ENCODE measurements at places on chromosomes 6 and 20. TPM values are rescaled to one million over a fixed set of nuclear protein-coding genes. Genes with fewer than 3 reads are reported as not detected.

Gene GINM1
- total RNA-seq, result 28.7 TPM

GRCh38 chr6:122770835-122771601 is 8.5 kb upstream of the FABP7 start:
- H3K4me1 ChIP-seq, result no peaks in the 10 kb centered on the region
- H3K36me3 ChIP-seq, result no peaks in the 10 kb centered on the region
- H3K27me3 ChIP-seq, result no peaks in the 10 kb centered on the region
- no peak overlapping the region for H3K27ac ChIP-seq
- DNase-seq, result no peak

Gene BEND3
- 8.1 TPM for total RNA-seq

DNA sequence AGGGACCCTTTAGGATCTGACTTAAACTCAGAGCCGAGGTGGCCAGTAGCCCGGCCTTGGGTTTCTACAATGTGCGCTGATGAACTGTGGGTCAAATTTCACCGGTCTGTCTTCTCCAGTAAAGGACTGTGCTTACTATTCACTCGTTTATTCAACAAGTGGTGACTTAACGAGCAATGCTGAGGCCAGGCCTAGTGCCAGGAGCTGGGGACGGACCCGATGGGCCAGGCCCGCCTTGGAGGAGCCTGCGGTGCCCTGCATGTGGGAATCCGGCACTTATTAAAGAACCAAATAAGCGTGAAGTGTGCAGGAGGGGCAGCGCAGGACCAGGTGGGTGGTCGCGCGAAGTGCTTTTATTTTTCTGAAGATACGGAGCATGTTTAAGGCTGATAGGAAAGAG is 24.0 kb downstream of the CTCFL start:
- no peak for DNase-seq
- H3K4me1 ChIP-seq, result peaks cover 21% of the 10 kb centered on the region
- H3K4me3 ChIP-seq, result no peak overlapping the region
- H3K27ac ChIP-seq, result no peak overlapping the region
- no peaks in the 10 kb centered on the region for H3K36me3 ChIP-seq

Gene OOEP
- total RNA-seq, result not detected

GRCh38 chr6:135257631-135258405 is 76.7 kb downstream of the MYB start:
- no peaks in the 10 kb centered on the region for H3K36me3 ChIP-seq
- no peak overlapping the region for H3K27ac ChIP-seq
- H3K4me1 ChIP-seq, result no peaks in the 10 kb centered on the region
- no peak overlapping the region for H3K4me3 ChIP-seq
- DNase-seq, result no peak

Gene ZNF165
- 2.5 TPM for total RNA-seq

GRCh38 chr6:25035174-25035511 is 99.4 kb upstream of the RIPOR2 start:
- no peak for DNase-seq
- H3K27me3 ChIP-seq, result no peaks in the 10 kb centered on the region
- peak overlapping the region; percentile 80 for H3K27ac ChIP-seq

DNA sequence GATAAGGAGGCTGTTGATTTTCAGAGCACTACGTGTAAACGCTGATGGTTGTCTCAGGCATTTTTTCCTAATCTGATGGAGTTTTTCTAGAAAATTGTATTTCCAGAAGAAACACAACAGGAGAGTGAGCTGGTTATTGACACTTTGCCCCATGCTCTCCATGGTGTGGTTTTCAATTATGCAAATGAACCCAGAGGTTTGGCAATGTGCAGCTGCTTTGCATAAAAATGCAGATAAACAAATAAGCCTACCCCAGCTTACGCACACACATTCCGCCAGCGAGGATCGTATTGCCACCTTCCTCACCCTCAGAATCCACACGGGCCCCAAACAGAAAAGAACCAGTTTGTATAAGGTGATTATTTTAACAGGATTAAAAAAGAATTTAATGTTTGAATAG is 45.1 kb upstream of the FRMD1 start:
- H3K27ac ChIP-seq, result no peak overlapping the region
- H3K36me3 ChIP-seq, result no peaks in the 10 kb centered on the region
- no peaks in the 10 kb centered on the region for H3K4me1 ChIP-seq
- no peak overlapping the region for H3K4me3 ChIP-seq
- DNase-seq, result no peak

- peaks cover 45% of the 10 kb centered on the region for H3K4me1 ChIP-seq
- no peak for DNase-seq
- no peaks in the 10 kb centered on the region for H3K36me3 ChIP-seq
- peak overlapping the region; percentile 9 for H3K27ac ChIP-seq
- no peaks in the 10 kb centered on the region for H3K27me3 ChIP-seq
Measured at GRCh38 chr20:43954704-43955061, 40.0 kb downstream of the TOX2 start.

Gene TMEM200A
- total RNA-seq, result 9.0 TPM

DNA sequence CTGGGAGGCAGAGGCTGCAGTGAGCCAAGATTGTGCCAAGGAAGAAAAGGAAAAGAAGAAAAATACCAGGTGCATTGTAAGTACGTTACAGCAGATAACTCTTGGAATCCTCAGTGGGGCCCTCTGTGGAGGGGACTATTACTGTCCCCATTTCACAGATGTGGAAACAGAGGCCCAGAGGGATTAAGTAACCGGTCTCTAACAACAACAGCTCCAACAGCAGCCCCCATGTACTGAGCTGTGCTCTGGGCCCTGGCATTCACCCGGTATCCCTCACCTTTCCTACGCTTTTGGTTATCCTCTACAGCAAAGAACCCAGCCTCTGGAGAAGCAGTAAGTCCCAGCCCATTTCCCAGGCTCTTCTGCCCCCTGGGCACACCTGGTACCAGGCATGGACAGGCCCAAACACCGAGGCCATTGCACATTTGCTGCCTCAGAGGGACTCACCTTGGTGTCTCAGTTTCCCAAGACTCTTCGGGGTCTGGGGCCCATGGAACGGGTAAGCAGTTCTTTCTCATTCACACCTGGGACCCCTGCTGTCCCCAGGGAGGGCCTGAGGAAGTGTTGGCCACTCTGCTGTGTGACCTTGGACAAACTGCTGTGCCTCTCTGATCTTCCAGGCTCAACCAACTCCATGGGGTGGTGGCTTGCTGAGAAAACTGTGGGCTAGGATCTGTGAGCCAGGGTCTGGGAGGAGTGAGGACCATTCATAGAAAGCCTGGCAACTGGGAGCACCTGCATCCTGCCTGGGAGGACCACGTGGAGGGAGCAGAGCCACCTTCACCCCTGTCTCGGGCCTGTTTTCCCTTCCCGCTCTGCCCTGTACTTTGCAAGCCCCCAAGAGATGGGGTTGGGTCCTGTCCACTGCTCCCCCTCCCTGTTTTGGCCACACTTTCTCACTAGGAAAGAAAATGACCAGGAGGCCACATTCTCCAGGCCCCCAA is 59.9 kb downstream of the SNAI1 start:
- H3K27ac ChIP-seq, result no peak overlapping the region
- H3K4me3 ChIP-seq, result no peak overlapping the region
- peaks cover 10% of the 10 kb centered on the region for H3K4me1 ChIP-seq
- no peaks in the 10 kb centered on the region for H3K36me3 ChIP-seq
- DNase-seq, result no peak

GRCh38 chr6:5582762-5583161 is 321.4 kb downstream of the FARS2 start:
- H3K27me3 ChIP-seq, result no peaks in the 10 kb centered on the region
- H3K36me3 ChIP-seq, result no peaks in the 10 kb centered on the region
- no peak overlapping the region for H3K27ac ChIP-seq
- no peak for DNase-seq
- no peaks in the 10 kb centered on the region for H3K4me1 ChIP-seq

GRCh38 chr6:13914351-13914750 is 10.4 kb upstream of the RNF182 start:
- DNase-seq, result no peak
- H3K4me1 ChIP-seq, result no peaks in the 10 kb centered on the region
- no peak overlapping the region for H3K27ac ChIP-seq
- no peaks in the 10 kb centered on the region for H3K27me3 ChIP-seq
- no peak overlapping the region for H3K4me3 ChIP-seq

DNA sequence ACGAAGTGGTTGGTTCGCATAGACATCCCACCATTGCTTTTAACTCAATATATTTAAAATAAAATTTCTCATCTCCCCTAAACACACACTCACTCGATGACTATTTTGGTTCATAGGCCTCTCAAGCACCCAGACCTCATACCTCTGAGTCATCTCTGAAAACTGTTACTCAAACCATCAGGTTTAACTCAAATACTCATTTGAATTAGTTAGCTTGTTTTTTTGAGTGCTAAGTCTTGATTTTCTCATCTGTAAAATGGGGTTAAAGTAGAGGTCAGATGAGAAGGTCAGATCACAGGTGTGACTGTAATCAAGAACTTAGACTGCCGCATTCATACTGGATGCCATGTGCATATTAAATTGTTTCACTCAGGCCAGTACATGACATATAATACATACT is 243.9 kb upstream of the TENT5A start:
- H3K4me3 ChIP-seq, result no peak overlapping the region
- no peaks in the 10 kb centered on the region for H3K27me3 ChIP-seq
- no peaks in the 10 kb centered on the region for H3K36me3 ChIP-seq
- no peak for DNase-seq
- peaks cover 5% of the 10 kb centered on the region for H3K4me1 ChIP-seq
- H3K27ac ChIP-seq, result no peak overlapping the region

DNA sequence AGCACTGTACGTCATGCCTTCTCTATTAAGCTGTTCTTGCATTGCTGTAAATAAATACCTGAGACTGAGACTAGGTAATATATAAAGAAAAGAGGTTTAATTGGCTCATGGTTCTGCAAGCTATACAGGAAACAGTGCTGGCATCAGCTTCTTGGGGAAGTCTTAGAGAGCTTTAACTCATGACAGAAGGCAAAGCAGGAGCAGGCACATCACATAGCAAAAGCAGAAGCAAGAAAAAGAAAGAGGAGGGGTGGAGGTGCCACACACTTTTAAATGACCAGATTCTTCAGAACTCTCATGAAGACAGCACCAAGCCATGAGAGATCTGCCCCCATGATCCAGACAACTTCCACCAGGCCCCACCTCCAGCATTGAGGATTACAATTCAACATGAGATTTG is 30.1 kb downstream of the CYB5R4 start:
- H3K4me3 ChIP-seq, result no peak overlapping the region
- no peaks in the 10 kb centered on the region for H3K27me3 ChIP-seq
- DNase-seq, result no peak
- H3K36me3 ChIP-seq, result no peaks in the 10 kb centered on the region
- no peaks in the 10 kb centered on the region for H3K4me1 ChIP-seq

- no peaks in the 10 kb centered on the region for H3K27me3 ChIP-seq
- no peak overlapping the region for H3K4me3 ChIP-seq
- H3K27ac ChIP-seq, result no peak overlapping the region
Measured at GRCh38 chr20:57922706-57923105, 212.9 kb upstream of the PMEPA1 start.

Gene IL17F
- not detected for total RNA-seq

Gene LZTS3
- 0.44 TPM for total RNA-seq

Gene UNC5CL
- 0.74 TPM for total RNA-seq

- DNase-seq, result peak; percentile 20
- H3K4me1 ChIP-seq, result no peaks in the 10 kb centered on the region
- H3K27ac ChIP-seq, result peak within 1 kb of the TSS; percentile 95
- H3K36me3 ChIP-seq, result no peaks in the 10 kb centered on the region
- no peaks in the 10 kb centered on the region for H3K27me3 ChIP-seq
Measured at GRCh38 chr6:24719125-24719971, at the start of gene C6orf62. C6orf62 (minus strand) TSS chr6:24719154; CDS start chr6:24718668, 486 bp downstream.

DNA sequence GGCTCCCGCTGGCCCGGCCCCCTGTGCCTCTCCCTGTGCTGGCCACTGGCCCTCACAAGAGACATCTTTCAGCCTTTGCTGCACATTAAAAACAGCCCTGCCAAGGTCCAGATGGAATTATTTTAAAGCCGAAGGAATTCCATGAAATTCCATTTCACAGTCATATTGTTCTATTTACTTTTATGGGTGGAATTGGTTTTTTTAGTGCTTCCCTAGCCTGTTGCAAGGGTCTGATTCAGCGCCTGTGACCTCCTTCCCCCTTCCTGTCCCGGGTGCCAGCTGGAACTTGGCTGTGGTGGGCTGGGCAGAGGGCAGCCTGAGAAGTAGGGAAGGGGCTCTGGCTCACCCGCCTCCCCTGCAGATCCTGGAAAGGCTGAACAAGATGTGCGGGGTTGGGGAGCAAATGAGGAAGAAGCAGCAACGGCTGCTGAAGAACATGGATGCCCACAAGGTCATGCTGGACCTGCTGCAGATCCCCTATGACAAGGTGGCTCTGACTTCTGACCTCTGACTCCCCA is 34.3 kb downstream of the UQCC2 start:
- DNase-seq, result no peak
- no peaks in the 10 kb centered on the region for H3K27me3 ChIP-seq
- no peaks in the 10 kb centered on the region for H3K4me1 ChIP-seq
- H3K4me3 ChIP-seq, result no peak overlapping the region

- no peaks in the 10 kb centered on the region for H3K27me3 ChIP-seq
- no peak for DNase-seq
- H3K36me3 ChIP-seq, result no peaks in the 10 kb centered on the region
Measured at GRCh38 chr6:64817525-64817924, 889.5 kb downstream of the EYS start.

Gene BFSP1
- total RNA-seq, result 0.13 TPM

- no peaks in the 10 kb centered on the region for H3K4me1 ChIP-seq
- no peaks in the 10 kb centered on the region for H3K27me3 ChIP-seq
- no peak for DNase-seq
- H3K36me3 ChIP-seq, result no peaks in the 10 kb centered on the region
Measured at GRCh38 chr20:15242773-15243172, 905.4 kb upstream of the FLRT3 start.

Gene SLC22A2
- not detected for total RNA-seq

Gene COL10A1
- total RNA-seq, result not detected

Gene SCAND1
- 68.1 TPM for total RNA-seq

GRCh38 chr6:147418523-147418922 is 90.0 kb upstream of the SAMD5 start:
- no peak overlapping the region for H3K27ac ChIP-seq
- no peaks in the 10 kb centered on the region for H3K27me3 ChIP-seq
- DNase-seq, result no peak
- H3K4me1 ChIP-seq, result no peaks in the 10 kb centered on the region
- no peaks in the 10 kb centered on the region for H3K36me3 ChIP-seq
- H3K4me3 ChIP-seq, result no peak overlapping the region

DNA sequence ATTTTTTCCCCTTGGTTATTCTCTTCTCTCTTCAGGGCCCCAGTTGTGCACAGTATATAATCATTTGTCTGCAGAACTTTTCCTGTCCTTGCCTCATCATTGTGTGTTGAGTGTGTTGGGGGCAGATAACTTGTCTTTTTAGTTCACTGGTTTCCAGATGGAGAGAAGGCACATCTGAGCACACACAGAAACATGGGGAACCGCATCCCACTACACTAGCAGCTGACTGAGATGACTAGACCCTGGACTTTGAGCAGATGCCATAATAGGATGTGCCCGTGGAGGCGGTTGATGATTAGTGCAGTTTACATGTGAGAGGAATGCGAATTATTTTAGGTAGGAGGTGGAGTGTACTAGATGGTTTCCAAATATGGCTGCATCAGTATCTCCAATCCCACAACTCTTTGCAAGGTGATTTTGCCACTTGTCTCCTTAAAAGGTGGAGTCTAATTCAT is 26.5 kb upstream of the SH3BGRL2 start:
- no peak for DNase-seq
- no peaks in the 10 kb centered on the region for H3K36me3 ChIP-seq
- H3K27ac ChIP-seq, result no peak overlapping the region
- H3K4me1 ChIP-seq, result no peaks in the 10 kb centered on the region

Gene C4B
- 3.1 TPM for total RNA-seq

- H3K4me3 ChIP-seq, result no peak overlapping the region
- no peak for DNase-seq
- H3K4me1 ChIP-seq, result no peaks in the 10 kb centered on the region
- peaks cover 3% of the 10 kb centered on the region for H3K27me3 ChIP-seq
- H3K36me3 ChIP-seq, result no peaks in the 10 kb centered on the region
Measured at GRCh38 chr20:6053064-6053775, 640 bp downstream of the LRRN4 start.

All from GM12878 (cell line).